ENCODE measurements at places on chromosomes 7 and 10.

DNA sequence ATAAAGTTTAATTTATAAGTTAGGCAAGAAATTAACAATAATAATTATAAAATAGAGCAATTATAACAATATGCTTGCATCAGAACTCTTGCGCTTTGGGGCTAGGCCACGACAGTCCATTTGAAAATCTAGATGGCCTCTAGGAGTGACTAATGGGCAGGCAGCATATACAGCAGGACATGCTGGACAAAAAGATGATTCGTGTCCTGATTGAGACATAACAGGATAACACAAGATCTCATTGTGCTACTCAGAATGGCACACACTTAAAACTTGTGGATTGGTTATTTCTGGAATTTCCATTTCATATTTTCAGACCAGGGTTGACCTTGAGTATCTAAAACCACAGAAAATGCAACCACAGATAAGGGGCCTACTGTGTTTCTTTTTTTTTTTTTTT, 27.5 kb downstream of the CTNNA3 start:
- no peak for DNase-seq

DNA sequence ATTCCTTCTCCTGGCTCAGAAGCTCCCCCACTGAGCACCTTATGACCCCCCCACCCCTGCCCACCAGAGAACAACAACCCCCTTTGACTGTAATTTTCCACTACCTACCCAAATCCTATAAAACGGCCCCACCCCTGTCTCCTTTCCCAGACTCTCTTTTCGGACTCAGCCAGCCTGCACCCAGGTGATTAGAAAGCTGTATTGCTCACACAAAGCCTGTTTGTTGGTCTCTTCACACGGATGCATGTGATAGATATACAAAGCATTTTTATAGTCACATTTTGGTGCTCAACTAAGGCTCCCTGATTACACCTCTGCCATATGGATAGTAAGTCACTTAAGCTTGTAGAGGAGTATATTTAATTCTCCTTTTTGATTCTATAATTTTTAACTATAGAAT, 985.8 kb downstream of the REEP3 start:
- no peak for DNase-seq

DNA sequence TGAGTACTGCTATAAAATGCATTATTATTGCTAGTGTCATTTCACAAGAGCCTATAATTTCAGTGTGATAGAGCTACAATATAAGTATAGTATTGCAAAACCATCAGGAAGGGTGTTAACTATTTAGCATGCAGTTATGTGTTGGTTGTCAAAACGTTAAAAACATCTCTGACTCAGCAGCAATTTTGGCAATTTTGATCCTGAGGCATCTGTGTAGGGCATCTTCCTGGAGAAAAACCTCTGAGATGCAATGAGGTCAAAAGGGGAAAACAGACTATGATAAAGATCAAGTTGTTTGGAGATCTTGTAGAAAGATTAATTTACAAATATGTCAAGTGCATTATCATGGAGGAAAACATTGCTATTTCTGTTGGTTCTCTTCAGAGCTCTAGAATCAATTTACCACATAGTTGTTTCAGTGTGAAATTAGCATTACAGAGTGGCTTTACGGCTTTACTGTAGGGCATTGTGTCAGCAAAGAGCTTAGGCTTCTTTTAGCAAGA, 5.3 kb downstream of the CFTR start:
- DNase-seq, result no peak

GRCh38 chr7:16590424-16590823, 55.1 kb downstream of the ANKMY2 start:
- no peak for DNase-seq

DNA sequence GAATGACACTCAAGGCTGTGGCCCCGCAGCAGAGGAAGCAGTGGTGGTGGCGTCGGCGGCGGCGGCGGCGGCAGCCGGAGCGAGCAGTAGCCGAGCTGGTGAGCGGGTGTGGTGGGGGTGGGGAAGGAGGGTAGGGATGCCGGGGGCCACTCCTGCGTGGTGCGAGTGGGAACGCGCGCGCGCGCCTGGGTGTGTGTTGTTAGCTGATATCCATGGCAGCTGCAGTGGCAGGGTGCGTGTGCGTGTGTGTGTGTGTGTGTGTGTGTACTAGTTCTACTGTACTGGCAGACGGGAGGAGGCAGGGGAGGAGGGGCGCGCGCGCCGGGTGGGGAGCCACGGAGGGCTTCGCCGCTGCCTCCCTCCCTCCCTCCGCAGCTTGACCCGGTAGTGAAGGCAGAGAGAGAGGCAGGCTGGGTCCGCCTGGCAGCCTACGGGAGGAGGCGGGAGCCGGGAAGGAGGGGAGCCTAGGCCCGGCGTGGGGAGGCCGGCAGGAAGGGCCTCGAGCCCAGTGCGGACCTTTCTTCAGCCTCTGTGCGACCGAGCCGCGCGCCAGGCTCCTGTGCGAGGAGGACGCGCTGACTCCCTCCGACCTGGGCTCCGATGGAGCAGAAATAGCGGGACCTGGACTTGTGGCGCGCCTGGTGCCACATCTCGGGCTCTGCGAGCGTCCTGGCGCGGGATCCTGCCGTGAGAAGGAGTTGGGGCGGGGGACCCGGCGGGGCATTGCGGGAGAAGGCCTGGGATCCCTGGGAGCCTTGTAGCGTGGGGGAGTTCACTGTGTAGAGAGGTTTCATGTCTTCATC, at the start of gene MAGI2:
MAGI2 (minus strand) TSS at position 110 of the 803 bp plus-strand sequence. CDS start 347 bp downstream, outside the sequence.
- peak; percentile 71 for DNase-seq

DNA sequence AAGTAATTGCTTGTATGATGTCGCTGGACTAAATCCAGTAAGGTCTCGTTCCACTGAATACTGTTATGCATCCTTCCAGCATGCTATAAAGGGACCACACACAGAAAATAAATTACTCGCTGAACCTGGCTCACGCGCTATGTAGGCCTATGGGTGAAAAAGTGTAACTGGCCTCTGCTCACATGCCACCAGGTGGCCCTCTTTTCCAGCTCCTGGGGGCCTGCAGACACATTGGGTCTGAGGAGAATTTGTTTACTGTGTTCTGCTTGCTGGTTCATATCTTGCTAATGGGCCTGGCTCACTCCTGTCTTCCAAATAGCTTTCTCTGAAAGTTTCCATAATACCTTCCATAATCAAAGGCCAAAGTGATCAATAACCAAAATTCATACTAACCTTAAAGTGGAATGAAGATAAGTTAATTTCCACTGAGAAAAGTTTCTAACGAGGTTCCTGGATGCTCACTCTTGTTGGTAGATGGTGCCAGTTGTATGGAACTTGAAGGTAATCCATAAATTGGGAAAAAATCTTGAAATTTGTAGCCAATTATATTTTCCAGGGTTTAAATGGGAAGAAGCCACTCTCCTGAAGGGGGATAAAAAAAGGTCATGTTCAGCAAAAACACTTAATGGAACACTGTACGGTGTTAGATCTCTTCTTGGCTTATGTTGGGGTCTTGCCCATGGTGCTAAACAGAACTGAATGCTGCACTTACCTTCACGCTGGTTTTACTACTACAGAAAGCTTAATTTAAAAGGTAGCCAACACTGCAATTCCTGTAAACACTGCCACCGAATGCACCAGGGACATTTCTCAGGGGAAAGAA, 27.0 kb upstream of the ZPBP start:
- DNase-seq, result no peak

GRCh38 chr7:73338321-73338720, 10.4 kb downstream of the FKBP6 start:
- no peak for DNase-seq

DNA sequence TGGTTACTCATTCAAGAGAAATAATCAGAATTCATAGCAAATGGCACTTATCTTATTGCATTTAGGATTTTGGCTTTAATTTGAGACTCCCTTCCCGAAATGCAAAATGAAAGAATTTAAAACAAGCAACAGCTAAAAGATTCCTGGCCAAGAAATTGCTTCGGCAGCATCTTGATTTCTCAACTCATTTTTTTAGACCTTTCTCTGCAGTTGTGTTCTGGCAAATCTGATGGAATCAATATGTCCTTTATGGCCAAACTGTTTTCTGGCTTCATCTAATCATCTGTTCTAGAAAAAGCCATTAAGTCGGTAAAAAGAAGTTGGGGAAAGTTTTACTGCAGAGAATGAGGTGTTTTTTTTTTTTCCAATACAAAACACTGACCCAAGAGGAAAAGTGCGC, 172.1 kb downstream of the SLC16A9 start:
- DNase-seq, result no peak

DNA sequence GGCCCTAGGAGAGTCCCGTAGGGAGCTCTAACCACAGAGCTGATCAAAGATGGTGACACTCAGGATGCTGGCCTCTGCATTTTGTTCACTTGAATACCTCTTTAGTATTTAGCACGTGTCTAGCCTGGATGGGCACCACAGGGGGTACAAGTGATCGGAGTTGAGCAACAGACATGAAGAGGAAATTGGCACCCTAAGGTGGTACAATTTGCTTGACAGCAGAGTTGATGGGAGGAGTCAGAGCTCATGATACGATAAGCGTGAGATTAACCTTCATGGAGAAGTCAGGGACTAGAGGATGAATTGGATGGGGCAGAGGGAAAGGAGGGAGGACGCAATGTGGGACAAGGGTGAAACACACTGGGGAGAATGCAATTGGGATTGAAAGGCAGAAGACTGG, 9.9 kb upstream of the ZNF212 start:
- DNase-seq, result no peak

GRCh38 chr7:101340379-101340778, 18.8 kb upstream of the IFT22 start:
- no peak for DNase-seq

DNA sequence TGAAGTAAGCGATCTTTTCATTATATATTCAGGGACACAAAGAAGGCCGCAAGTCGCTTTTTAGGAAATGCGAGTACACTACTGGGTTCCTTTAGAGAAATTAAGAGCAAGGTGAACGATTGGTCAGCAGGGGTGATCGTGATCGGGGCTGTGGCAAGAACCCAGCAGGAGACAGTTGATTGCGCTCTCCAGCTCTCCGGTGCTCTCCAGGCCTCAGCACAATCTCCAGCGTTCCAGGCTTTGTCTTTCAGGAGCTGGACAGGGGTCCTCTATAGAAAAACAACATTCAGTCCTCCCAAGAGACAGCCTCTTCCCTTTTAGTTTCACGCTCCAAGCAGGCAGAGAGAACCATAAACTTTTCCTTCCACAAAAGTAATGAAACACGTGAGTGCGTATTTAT, 170.5 kb upstream of the KLF6 start:
- DNase-seq, result no peak

DNA sequence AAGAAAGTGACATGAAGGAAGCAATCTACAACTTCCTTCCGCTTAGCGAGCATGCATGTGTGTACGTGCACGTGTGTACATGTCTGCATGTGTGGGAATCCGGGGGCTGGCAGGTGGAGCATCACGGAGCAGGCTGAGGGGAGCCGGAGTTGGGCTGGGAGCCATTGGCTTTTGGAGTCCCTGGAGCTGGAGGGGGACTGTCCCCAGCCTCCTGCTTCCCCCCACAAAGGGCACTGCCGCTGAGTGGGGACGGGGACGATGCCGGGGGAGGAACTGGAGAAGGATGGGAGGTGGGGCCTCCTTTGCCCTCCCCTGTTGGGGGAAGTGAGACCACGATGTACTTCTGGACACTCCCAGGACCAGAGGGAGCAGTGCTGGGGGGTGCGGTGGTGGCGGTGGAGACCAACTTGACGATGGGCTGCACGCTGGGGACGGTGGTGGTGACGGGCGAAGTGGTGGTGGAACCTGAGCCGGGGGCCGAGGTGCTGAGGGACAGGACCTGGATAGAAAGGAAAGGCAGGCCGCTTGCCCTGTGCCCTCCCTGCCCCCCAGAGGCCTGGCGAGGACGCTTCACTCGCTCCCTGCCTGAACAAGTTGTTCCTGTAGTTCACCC, 5.8 kb downstream of the AP4M1 start:
- DNase-seq, result no peak

DNA sequence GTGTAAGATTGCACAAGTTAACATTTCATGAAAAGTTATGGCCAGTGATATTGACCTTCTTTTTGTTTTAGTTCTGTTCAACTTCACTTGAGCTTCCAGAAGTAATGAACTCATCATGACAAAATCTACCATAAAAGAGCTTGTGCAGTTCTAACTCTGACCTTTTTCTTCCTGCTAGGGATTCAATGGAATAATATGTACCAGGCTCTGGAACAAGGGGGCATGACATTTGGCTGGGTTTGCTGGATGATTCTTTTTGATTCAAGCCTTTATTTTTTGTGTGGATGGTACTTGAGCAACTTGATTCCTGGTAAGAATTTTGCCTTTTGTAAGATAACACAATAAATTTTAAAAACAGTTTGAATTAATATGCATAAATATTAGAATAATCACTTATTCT, 205.0 kb downstream of the ABCA13 start:
- DNase-seq, result no peak

GRCh38 chr7:148289630-148290029, 300.9 kb upstream of the C7orf33 start:
- no peak for DNase-seq

DNA sequence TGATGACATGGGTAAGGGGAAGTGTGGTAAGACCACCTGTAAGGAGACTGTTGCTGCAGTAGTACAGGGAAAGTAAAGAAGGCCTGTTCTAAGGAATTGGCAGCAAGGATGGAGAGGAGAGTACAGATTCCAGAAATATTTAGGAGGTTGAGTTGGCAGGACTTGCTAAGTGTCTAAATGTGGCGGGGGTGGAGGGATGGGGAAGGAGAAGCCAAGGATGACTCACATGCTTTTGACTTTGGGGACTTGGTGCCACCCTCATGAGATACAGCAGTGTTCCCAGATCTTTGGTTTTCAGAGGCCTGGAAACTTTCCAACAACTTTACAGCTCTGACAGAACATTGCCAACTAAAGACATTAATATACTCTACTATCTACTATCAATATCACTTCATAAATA, 45.4 kb downstream of the CDK6 start:
- no peak for DNase-seq

- DNase-seq, result no peak
These were observed 66.8 kb downstream of the PPP1R3C start for GRCh38 chr10:91566115-91566514.

DNA sequence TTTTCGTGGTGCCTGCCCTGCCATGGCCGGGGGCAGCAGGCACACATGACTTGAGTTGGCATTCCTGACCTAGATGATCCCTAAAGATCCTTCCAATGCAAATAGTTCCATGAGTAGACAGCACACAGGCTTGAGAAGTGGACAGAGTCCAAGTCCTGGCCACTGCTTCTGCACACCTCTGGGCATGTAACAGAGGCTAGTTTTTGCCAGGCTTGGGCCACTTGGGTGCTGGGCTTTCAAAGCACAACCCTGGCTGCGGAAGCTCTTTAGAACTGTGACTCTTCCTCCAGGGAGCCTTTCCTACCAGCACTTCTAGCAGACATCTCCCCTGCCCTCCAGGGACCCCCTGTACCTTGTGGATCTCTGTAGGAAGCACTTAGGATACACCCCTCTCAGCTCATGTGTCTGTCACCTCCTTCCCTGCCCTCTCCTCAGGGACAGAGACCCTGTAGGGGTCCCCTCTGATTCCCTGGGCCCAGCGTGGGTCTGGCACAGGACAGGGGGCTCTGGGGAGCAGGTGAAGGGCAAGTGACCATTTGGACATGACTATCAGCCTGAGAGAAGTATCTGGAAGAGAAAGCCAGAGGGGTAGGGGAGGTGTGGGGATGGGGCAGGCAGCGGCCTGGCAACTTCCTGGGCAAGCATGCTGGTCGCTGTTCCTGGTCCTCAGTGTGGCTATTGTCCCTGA, 36.2 kb downstream of the ZCCHC24 start:
- no peak for DNase-seq

- DNase-seq, result no peak
These were observed 92.9 kb downstream of the CELF2 start for GRCh38 chr10:11110539-11110938.

All from left kidney (tissue), 8 donors.